ENCODE measurements at places on chromosomes 5 and 9.

DNA sequence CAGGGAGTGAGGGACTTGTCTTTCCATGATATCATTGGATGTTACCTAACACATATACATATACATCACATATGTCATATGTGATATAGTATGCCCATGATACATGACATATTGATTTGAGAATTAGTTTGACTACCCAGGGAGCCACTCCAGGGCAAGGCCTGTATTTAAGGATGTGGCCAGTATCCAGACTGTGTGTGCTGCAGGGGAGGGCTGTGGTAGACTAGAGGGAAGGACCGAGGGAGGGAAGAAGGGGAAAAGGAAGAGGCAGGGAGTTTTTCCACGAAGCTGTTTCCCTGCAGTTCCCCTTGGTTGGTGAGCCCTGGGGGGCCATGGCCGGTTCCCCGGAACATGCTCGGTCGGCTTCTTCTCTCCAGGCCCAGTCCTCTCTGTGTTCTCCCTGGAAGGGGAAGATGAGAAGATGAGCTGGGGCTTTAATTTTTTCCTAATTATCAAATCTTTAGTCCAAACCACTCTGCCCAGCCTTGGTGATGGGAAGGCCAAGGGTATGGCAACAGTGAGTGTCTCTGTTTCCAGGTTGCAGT lies 48.7 kb downstream of the NSUN2 start:
- no peak for DNase-seq

DNA sequence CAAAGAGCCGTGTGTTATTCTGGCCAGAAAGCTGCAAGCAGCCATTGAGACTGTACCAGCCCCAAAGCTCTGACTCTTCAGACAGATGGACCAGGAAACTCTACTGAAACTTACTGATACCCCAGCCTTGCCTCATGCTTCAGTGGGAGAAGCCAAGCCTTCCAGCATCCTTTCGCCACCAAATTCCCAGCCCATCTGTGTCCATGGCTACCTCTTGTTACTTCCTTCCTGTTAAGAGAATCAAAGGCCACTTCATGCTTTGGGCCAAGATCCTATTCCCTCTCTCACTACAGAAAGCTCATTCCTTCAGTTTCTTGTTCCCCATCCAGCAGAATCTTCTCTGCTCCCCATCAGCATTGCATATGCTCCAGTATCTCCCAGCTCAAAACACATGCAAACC lies 46.9 kb upstream of the FREM1 start:
- DNase-seq, result no peak

DNA sequence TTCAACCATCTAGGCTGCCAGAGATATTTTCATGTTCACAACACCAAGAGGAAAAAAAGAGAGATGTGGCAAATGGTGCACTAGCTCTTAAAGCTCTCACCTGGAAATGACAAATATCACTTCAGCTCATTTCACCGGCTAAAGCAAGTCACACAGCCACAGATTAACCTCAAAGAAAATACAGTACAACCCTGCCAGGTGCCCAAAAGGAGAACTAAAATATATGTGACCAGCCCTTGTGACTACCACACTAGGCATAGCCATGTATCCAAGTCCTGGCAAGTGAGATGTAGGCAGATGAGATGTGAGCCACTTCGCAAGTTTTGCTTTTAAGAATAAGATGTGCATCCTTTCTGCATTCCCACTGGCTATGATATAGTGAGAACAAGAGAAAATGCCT lies 41.4 kb downstream of the AGTPBP1 start:
- no peak for DNase-seq

DNA sequence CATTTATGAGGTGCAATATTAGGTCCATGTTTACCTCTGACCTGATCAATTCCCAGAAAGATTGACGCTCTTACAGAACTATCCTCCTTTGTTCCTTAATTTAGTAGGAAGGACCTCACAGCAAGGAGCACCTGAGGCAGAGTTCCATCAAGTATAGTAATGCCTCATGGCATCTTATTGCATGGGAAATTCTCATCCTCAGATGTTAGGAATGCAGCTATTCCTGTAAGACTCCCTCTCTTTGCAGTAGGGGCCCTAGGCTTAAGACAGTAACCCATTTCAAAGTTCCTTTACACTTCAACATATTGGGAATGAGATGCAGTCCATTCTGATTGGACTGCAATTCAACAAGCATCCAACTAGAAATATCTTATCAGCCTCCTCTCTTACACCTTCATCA lies 69.8 kb downstream of the SLCO4C1 start:
- DNase-seq, result no peak

DNA sequence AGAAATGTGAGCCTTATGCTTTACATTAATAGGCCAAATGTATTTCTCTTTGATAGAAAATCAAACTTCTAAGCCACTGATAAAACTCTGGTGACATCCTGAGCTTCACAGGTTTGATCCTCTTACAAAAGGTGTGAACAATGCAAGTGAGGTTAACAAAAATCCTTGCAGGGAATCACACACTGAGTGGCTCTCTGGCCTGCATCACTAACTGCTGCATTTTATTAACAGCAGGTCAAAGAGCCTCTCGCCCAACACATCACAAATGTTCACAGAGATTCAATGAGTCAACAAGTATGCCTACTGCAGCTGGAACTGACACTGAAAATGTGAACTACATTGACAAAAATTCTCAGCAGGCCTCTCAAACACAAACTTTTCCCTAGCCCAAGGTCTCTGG lies 122.3 kb downstream of the SEMA5A start:
- DNase-seq, result no peak

DNA sequence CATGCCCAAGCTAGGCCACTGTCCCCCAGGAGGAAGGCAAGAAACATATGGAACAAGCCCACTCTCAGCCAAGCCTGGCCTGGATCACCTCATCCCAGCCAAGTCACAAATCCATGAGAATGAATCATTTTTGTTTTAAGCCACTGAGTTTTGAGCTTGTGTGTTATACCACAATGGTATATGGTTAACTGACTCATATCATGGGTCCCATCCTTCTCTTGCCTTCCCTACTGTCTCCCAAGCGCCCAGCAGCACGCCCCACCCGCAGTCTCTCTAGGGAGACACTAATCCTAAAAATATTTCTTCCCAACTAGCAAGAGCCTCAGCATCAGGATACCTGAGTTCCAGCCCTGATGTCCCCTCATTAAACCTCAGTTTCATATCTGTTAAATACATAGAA lies 248.1 kb downstream of the CDK5RAP2 start:
- DNase-seq, result no peak

DNA sequence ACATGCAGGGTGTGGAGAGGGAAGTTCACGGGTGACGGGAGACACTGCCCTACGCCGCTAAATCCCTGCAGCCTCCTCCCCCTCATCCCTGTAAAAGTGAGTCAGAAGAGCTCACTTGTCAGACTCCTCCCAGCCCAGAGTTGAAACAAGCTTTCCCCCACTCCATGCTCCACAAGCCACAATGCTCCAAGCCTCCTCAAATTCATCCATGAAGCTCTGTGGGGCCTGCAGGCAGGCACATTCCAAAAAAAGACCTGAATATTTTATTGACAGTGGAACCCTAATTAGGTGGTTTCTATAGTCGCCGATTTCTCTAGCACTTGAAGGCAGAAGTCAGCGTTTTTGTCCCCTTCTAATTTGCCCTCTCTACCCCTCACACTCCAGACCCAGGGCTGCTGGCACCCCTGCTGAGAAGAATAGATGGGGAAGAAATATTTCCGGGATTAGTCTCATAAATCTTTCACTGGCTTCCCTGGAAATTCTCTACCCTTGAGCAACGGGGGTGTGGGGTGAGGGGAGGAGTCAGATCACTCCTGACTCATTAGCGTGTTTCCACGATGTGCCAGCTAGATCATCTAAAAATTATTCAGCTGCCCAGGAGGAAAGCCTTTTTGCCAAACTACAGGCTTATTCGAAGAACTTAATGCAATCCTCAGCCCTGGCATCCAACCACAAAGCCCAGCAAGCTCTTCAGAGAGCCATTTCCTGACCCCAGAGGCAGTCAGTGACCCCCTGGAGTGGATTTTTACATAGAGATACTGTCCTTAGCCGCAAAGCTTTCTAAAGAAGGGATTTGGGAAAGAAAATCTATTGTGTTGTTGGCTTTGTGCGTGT lies 97.1 kb downstream of the ENC1 start:
- peak; percentile 91 for DNase-seq

DNA sequence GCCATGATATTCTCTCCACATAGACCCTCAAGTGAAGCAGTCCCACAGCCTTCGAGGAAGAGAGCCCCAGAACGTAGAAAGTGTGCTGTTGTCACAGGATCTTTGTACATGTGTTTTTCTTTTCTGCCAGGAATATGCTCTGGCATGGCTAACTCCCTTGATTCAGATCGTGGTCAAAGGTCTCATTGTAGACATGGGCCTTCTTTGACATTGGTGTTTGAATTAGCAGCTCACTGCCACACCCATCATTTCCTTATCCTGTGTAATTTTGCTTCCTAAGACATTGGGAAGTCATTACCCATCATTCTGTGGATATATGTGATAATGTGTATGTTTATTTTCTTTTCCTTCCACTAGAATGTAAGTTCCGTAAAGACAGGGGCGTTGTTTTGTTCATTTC lies 25.5 kb downstream of the MTRR start:
- no peak for DNase-seq

- no peak for DNase-seq
Observed at GRCh38 chr9:86763791-86764190, 183.5 kb downstream of the GAS1 start.
